H54 (cell line): ENCODE measurements at places on chromosomes 1 and 21.

DNA sequence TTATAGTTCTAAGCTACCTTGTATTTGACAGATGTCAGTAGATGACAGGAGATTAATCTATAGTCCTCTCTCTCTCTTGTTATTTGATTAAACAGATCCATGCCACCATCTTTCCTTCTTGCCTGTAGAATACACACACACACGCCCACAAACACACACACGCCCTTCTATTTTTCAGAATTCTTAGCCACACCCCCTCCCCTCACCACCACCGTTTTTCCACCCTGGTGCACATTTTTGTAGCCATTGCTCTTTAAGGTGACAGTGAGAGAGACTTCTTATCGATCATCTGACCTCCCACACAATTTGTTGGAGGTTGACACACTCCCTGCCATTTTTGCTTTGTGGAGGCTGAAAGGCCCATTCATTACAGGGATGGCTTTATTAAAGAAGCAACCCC lies 123.2 kb downstream of the NTNG1 start:
- DNase-seq, result no peak

DNA sequence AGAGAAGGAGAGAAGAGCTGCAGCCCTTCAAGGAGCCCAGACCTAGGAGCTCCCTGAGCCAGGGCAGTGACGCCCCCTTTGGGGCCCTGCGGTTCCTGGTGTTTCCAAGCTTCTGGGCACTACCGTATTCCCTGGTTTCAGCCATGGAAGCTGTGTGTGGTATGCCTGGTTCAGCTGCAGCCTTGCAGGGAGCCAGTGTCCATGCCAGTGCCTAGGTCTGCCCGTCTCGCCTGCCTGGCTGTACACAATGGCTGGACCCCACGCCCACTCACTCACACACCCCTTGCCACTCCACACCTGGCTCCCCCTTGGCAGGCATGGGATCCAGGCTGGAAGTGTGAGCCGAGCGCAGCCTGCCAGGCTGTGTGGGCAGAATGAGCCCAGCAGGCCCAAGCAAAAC lies 87.7 kb downstream of the ADARB1 start:
- no peak for DNase-seq

GRCh38 chr1:20142001-20142710 lies 3.0 kb downstream of the PLA2G2F start:
- no peak for DNase-seq

GRCh38 chr1:161168906-161169305 lies 2.7 kb downstream of the PPOX start:
- DNase-seq, result no peak

GRCh38 chr1:52190500-52191252 lies 48.8 kb downstream of the ZFYVE9 start:
- DNase-seq, result no peak

DNA sequence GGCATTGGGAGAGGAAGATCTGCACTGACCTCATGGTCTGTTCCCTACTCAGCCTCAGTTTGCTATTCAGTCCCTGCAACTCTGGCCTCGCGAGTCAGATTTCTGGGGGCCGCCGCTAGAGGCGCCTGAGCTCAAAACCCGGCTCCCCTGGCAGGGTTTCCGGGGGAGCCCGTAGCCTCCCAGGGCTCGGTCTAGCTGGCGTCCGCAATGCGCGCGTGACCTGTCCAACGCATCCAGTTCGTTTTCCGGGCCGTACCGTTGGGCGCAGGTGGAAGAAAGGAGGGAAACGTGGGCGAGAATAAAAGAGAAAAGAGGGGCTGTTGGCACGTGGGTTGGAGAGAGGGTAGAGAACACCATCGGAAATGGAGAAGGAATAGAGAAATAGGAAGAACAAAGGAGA lies at the start of gene ADAM30:
Gene ADAM30 (minus strand): TSS at position 213 of the 400 bp plus-strand sequence. CDS start 179 bp downstream, at position 34.
- no peak for DNase-seq

- no peak for DNase-seq
These were observed 24.2 kb upstream of the CXADR start for GRCh38 chr21:17488620-17489019.

DNA sequence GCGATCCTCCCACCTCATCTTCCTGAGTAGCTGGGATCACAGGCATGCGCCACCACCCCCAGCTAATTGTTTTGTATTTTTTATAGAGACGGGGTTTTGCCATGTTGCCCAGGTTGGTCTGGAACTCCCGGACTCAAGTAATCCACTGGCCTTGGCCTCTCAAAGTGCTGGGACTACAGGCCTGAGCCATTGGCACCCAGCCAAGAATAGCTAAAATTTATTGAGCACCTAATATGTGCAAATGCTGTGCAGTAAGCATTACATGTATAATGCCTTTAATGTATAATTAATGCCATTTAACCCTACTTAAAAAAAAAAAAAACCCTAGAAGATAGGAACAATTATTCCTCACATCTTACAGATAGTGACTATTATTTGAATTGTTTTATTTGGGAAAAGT lies 42.9 kb downstream of the ZNF691 start:
- DNase-seq, result no peak
